Activated CD4-positive, alpha-beta memory T cell treated with anti-CD3 and anti-CD28 coated beads for 36 hours (primary cell): ENCODE measurements at places on chromosomes 2 and 18. TPM values are rescaled to one million over a fixed set of nuclear protein-coding genes. Genes with fewer than 3 reads are reported as not detected.
A peak's percentile ranks its signal among the peaks of the same experiment; 100 is the strongest.

- DNase-seq = no peak
- no peaks in the 10 kb centered on the region for H3K36me3 ChIP-seq
- H3K4me1 ChIP-seq = no peaks in the 10 kb centered on the region
Measured at GRCh38 chr2:877747-878146, 72.9 kb upstream of the SNTG2 start.

DNA sequence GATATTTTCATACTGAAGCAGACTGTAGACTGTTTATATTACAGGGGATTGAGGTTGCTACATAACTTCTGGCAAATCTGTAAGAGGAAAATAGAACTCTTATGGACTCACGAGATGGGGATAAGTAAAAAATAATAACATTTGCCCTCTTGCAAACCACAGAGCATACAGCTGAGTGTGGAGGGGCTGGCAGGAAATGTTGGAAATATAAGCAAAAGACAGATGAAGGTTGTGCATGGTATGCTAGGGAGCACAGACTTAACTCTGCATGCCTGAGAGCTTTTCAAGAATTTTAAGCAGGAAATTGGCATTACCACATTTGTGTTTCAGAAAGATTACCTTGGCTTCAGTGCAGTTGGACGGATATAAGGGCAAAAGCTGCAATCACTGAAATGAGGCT is 411.1 kb downstream of the RAD51AP2 start:
- no peaks in the 10 kb centered on the region for H3K36me3 ChIP-seq
- no peak overlapping the region for H3K27ac ChIP-seq
- no peaks in the 10 kb centered on the region for H3K27me3 ChIP-seq
- no peaks in the 10 kb centered on the region for H3K4me1 ChIP-seq

- H3K36me3 ChIP-seq = peaks cover 23% of the 10 kb centered on the region
- peak overlapping the region; percentile 96 for H3K4me3 ChIP-seq
- peak overlapping the region; percentile 95 for H3K27ac ChIP-seq
- peaks cover 21% of the 10 kb centered on the region for H3K4me1 ChIP-seq
- DNase-seq = no peak
Measured at GRCh38 chr2:47402555-47402804, 476 bp upstream of the MSH2 start.

- DNase-seq = no peak
- no peaks in the 10 kb centered on the region for H3K36me3 ChIP-seq
- no peak overlapping the region for H3K27ac ChIP-seq
Measured at GRCh38 chr2:16742026-16742425, 76.4 kb upstream of the CYRIA start.

The DCDC2C gene
- total RNA-seq = not detected
